Stimulated activated CD4-positive, alpha-beta T cell treated with anti-CD3 and anti-CD28 coated beads, TNF-alpha, amount 100 ng/mL, for 24 hours (primary cell): ENCODE measurements at places on chromosomes 2 and 18.

DNA sequence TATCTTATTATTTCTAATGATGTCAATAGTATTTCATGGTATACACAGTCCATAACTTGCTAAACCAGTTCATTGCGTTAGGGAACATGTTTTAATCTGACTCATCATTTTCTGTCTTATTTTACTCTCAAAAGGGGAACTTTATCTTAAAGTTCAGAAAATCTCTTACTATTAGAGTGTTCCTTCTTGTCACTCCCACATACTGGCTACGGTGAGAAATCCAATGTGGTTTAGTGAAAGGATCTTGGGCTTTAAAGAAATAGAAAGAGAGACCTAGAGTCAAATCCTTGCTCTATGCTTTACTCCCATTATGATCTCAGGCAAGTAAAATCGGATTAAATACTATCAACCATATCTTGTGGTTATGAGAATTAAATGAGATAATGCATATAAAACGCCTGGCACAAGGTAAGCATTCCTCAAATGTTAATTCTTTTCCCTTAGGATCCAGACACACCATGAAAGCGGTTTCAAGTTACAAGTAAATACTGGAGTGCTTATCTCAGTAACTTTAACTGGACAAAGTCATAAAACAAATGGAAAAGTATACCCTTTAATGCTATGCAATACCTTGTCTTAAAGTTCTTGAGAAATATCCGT lies 576.0 kb downstream of the ARHGAP15 start:
- no peak for DNase-seq

- no peak for DNase-seq
Observed at GRCh38 chr2:76946631-76947145, 575.5 kb downstream of the LRRTM4 start.

DNA sequence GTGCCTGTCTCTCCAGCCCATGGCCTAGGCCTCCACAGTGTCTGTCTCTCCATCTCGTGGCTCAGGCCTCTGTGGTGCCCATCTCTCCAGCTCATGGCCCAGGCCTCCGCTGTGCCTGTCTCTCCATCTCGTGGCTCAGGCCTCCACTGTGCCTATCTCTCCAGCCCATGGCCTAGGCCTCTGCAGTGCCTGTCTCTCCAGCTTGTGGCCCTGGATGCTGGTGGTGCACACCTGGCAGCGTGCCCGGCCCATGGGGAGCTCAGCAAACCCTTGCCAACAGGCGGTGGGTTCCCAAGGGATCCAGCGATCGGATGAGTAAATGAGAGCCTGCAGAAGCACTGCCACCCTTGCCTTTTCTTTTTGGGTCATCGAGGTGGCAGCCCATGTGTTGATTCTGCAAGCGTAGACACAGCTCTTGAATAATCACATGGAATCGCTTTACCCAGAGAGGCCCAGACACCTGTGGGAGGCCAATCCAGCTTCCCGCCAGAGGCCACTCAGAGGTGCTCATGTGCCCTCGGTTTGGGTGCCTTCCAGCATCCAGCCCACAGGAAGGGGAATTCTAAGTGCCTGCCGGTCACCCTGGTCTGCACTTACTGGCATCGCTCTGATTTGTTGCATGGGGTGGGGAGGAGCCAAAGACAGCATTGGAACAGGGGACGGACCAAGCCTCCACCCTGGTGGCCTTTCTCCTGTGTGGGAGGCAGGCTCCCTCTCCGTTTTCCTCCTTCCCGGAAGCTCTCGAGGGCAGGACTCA lies 101.8 kb upstream of the HDAC4 start:
- no peak for DNase-seq

GRCh38 chr2:193963472-193964119 lies 1693.4 kb upstream of the SLC39A10 start:
- no peak for DNase-seq

GRCh38 chr2:29627279-29627711 lies 294.1 kb downstream of the ALK start:
- no peak for DNase-seq

GRCh38 chr2:98464772-98465310 lies 20.2 kb downstream of the INPP4A start:
- peak; percentile 26 for DNase-seq

GRCh38 chr18:59459369-59460071 lies 100.5 kb upstream of the LMAN1 start:
- DNase-seq, result no peak

DNA sequence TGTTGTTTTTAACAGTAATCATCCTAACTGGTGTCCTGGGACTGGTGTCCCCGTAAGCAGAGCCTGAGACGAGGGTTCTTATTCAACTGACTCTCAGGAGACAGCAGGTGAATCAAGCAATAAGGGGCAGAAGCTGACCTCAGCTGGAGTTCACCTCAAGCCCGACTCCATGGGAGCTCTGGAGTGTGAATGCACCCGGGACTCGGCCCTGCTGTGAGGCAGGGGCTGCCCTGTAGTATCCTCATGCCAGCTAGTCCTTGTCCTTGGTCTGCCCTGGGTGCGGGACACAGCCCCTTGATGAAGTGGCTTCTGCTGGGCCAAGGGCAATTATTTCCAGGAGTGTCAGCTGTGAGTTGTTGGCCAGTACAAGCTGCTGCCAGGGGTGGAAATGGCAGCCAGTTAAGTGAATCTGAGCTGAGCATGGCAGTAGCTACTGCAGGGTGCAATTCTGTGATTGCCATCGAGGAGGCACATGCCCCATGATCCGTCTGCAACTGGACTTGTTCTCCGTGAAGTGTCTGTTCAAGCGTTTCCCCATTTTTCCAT lies 54.9 kb upstream of the OTOS start:
- DNase-seq, result no peak

DNA sequence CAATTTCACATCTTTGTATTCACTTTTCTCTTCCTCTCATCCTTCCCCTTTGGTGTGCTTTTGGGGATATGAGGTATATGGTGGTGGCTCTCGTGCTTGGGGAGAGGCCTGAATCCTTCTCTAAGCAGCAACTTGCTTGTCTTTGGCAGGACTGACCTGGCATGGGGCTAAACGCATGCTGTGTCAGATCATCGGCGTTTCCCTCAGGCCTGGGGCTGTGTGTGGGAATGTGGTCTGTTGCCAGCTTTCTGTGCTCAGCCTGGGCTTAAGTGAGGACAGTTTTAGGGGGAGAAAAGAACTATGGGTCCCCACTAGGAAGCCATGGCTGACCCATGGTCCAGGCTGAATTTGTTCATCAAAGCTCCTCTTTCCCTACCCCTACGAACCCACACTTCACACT lies 60.7 kb downstream of the TET3 start:
- no peak for DNase-seq

DNA sequence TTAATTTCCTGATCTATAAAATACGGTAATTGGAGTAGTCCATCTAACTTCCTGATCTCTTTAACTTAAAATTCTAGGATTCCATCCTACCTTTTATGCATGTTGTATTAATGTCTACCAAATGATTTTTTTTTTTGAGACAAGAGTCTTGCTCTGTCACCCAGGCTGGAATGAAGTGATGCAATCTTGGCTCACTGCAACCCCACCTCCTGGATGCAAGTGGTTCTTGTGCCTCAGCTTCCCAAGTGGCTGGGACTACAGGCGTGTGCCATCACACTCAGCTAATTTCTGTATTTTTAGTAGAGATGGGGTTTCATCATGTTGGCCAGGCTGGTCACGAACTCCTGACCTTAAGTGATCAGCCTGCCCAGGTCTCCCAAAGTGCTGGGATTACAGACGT lies 47.8 kb downstream of the CFAP36 start:
- no peak for DNase-seq

GRCh38 chr18:67301592-67301991 lies 214.9 kb downstream of the DSEL start:
- no peak for DNase-seq

- no peak for DNase-seq
Observed at GRCh38 chr2:16691261-16691660, 25.6 kb upstream of the CYRIA start.

- no peak for DNase-seq
Observed at GRCh38 chr2:210687786-210688470, 131.5 kb downstream of the CPS1 start.

- DNase-seq, result no peak
Observed at GRCh38 chr2:200127848-200128247, 172.5 kb downstream of the MAIP1 start.

DNA sequence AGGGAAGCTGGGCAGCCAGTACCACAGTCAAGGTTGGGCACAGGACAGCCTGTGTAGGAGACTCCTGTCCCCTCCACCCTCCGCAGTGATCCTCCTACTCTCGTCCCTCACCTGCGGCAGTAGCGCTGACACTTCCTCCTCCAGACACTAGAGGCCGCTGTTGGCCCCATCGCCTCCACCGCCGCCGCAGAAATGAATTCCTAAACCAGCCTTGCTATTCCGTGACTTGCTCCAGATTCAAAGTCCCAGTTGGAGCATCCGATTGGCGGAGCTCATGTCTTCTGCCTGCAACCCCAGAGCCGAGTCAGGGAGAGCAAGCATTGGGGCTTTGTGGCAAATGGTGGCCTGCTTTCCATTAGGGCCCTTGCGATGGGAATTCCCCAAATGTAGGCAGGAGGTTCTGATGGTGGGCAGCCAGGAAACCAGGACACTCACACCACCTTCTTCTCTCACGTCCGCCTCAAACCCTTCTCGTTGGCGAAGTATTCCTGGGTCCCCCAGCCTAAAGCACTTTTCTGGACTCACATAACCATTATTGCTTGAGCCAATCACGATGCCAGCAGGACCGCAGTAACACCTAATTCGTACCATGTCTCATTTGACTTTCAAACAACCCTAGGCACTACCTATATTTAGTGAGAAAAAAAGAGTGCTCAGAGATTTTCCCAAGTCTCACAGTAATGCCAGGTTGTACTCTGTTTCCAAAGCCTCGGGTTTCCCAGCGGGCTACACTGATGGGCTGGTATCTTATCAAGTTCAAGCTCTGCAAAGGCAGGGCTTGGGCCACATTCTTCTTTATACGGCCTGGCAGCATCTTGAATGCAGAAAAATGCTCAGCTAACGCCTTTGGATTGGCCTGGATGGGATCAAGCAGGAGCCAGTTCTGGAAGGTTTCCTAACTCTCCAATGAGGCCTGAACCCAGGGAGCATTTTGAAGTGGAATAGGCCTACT lies 1.2 kb upstream of the DNAJB2 start:
- peak; percentile 52 for DNase-seq
